ENCODE measurements at places on chromosomes 11 and 22.

DNA sequence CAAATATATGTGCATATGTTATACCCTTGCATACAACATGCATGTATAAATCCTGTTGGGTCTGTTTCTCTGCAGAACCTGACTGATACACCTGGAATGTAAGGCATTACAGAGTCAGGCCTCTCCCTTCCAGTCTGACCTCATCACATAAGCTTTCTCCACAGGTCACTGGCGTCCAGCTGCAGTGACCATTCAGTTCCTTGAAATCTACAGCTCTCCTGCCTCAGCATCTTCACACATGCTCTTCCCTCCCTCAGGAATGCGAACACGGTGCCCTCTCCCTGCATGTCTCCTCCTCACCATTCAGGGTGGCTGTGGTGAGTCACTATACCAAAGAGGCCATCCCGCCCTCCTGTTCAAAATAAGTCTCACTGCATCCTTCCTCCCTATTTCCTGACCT, 657.8 kb upstream of the B3GAT1 start:
- no peak for DNase-seq

- DNase-seq = no peak
These were observed 163.8 kb downstream of the CWF19L2 start for GRCh38 chr11:107293677-107294344.

DNA sequence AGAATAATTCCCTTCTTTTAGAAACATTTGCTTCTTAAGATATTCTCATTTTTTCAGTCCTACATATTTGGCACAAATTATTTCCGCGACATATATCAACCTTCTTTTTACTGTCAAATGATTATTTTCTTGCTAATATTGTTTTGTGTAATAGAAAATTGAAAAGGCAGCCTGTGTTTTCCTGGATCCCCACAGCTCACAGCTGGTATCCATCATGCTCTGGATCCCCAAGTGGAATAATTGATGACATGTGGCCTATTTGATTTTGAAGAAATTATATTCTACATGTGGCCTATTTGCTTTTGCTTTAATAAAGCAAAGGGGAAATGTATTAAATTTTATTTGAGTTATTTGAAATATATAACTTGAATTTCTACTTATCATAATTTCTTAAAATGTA, 199.4 kb upstream of the LUZP2 start:
- DNase-seq = no peak

DNA sequence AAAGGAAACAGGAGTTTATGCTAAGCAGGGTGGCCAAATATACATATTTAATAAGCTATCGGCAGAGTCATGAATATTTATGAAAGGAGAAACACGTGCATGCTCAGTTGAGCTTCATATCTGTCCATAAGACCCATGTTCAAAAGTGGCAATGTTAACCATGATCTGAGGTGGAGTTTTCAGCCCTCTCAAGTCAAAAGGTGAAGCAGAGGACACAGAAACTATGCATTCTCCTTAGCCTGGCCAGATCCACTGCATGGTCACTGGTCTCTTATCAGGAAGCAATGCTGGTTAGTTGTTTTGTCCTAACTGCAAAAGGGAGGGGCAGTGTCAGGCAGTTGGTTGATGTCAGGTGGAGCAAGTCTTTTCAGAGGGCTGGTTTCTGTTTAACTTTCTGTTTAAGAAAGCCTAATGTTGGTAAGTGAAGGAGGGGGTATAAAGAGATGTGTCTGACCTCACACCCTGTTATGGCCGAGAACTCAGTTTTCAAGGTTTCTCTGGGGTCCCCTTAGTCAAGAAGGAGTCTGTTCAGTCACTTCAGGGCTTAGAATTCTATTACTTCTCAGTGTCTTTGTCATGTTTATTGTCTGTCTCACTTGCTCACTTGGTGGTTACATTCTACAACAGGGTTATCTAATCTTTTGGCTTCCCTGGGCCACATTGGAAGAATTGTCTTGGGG, 5.5 kb upstream of the SELENOH start:
- no peak for DNase-seq

- no peak for DNase-seq
These were observed at the start of gene UPB1 for GRCh38 chr22:24494528-24495364. Gene UPB1, plus strand, starts transcription at chr22:24495332. Its CDS starts 72 bp downstream, at chr22:24495404.

DNA sequence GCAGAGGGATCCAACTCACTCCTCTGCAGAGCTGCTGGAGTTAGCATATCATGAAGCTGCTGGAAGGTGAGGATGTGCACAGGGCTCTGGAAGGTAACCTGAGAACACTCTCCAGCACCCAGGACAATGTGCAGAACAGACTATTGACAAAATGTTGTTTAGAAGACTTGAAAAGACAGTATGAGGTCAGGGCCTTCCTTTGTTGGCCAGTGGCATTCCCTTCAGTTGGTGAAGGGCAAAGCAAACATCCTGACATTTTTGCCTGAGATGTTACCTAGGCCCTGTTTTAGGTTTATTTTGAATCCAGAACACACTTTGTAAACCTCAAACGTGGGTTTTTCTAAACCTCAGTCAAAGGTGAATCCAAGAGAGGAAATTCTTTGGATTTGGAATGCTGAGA, 67.8 kb downstream of the DEPDC5 start:
- DNase-seq = no peak

All from retinal pigment epithelial cell (primary cell).